ENCODE measurements at places on chromosomes 4 and X.

GRCh38 chr4:102849579-102850104, 19.1 kb upstream of the CISD2 start:
- no peak for DNase-seq

DNA sequence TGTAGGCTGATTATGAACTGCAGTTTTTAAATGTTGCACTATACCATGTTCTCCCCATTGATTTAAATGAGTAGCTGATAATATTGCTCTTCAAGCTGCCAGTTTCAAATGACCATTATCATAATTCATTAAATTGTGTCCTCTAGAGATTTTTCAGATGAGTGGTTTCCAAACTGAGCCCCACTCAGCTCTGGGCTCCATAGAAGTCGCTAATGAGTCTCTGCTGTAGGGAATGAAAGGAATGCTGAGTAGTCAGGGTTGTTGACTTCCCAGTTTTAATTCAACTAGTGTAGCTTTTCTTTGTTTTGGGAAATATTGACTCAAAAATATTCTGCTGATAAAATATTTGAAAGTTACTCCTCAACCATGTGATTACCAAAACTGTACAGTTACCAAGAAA, 1081.1 kb downstream of the ARAP2 start:
- DNase-seq, result no peak

- DNase-seq, result no peak
Measured at GRCh38 chrX:101347859-101348451, 587 bp downstream of the TIMM8A start.

GRCh38 chr4:8675906-8676305, 83.3 kb downstream of the CPZ start:
- DNase-seq, result no peak

DNA sequence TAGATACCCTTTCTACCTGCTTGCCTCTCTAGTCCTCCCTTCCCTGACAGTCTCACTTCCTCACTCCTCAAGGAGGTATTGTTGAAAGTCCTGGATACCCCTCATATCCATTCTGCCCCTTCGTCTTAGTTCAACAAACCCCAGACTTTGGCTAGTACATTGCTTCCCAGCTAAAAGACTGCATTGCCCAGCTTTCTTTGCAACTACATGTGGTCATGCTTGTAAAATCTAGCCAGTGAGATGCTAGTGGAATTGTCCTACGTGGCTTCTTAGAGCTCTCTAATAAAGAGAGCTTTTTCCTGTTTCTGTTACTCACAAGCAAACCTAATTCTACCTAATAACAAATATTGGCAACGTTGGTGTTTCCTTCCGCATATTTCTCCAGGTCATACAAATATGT, 237.9 kb upstream of the PSAPL1 start:
- DNase-seq, result no peak

GRCh38 chr4:183366206-183366835, 44.1 kb upstream of the CLDN24 start:
- no peak for DNase-seq

DNA sequence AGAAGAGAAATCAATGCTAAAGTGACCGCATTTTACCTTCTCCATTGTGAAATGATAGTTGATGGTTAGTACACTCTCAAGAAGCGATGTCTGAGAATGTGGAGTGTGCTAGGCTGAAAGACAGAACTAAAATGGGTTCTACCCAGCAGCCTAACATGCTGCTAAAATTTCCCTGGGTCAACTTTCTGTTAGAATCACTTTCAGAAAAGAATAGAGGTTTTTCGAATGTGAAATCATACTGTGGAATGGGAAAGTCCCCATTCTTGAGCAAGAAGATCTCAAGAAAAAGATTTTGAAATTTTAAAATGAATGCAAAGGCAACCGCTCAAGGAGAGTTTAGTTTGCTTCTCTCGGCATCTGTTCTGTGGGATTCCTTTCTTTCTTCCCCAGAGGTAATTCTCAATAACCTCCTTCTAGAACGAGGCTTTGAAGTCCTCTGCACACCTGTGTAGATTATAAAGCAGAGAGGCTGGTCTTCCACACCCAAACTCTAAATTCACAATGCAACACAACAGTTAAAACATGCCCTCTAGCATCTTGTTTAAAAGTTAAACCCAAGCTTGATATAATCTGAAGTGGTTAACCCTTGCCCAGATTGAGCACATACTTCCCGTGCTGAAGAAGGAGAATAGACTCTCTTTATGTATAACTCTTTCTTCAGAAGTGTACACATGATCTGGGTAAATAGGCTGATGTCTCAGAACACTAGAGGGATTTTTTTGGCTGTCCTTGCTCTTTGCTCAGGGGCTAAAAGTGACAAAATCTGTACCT, 208.7 kb upstream of the KLF3 start:
- no peak for DNase-seq

DNA sequence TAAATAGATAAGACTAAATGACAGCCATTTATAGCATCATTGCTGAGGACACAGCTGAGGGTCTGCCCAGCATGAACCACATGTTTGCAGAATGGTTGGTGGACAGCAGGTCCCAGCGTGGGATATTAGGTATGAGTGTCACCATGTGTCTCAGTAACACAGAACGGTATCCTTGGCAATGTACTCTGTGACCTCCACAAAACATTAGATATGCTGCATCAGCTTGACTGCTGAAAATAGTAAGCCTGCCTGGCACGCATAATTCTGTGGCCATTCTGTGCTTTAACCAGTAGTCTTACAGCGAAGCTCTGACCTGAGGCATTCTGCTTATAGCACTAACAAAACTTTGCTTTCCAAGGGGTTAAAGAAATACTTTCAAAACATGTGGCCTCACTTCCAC, 32.0 kb downstream of the LIMCH1 start:
- DNase-seq, result no peak

DNA sequence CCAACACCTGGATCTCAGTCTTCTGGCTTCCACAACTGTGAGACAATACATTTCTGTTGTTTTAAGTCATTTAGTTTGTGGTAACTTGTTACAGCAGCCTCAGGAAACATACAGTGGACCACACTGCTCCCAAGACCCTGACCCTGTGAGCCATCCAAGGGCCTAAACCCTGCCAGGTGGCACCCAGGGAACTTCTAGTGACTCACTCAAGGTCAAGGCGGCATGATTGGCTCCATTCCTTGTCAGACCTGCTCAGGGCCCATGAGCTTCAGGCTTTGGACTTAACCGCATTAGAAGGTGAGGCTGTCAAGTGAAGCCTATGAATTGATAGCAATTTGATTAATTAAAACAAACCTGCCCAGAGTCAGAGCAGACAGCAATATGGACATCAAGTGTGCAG, 165.7 kb upstream of the MAMLD1 start:
- DNase-seq, result no peak

GRCh38 chrX:54093571-54093970, 49.3 kb upstream of the PHF8 start:
- DNase-seq, result no peak

DNA sequence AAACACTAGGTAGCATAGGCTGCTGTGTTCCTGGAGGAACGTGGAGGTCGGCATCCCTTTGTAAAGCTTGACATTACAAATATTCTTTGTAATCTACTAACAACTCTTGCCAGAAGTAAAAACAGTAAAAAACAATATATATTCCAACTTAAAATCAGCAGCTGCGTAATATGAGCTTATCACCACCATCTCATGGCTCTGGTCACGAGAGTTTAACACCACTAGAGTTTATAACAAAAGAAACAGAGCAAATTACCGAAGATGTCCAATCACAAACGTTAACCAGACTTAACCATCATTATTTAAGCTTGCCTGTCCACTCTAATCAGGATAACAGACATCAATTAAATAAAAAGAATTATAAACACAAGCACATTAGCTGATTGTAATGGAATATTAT, 236.7 kb downstream of the PCDH7 start:
- DNase-seq, result no peak

DNA sequence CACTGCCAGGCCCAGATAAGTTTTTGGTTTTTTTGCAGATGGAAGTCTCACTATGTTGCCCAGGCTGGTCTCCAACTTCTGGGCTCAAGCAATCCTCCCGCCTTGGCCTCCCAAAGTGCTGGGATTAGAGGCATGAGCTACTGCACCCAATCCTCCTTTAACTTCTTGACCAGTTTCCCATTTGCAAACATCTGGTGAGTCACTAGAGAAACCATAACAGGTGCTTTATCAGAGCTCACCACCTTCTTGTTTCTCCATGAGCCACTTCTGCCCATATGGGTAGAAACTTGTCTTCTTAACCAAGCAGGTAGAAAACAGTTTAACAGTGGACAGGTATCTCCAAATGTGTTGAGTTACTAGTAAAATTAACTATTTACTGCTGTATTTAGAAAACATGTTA, 128.4 kb upstream of the AP1S2 start:
- no peak for DNase-seq

DNA sequence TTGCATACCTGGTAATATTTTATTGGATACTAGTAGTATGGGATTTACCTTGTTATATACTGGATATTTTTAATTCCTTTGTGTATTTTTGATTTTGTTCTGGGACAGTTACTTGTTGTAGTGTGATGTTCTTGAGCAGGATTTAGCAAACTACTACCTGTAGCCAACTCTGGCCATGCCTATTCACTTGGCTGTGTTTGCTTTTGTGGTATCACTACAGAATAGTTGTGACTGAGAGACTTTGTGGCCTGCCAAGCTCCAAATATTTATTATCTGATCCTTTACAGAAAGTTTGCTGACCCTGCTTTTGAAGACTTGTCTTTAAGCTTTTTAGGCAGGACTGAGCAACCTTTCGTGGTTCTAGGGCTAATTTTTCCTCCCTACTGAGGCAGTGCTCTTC, 17.8 kb downstream of the ZCCHC4 start:
- DNase-seq, result no peak

DNA sequence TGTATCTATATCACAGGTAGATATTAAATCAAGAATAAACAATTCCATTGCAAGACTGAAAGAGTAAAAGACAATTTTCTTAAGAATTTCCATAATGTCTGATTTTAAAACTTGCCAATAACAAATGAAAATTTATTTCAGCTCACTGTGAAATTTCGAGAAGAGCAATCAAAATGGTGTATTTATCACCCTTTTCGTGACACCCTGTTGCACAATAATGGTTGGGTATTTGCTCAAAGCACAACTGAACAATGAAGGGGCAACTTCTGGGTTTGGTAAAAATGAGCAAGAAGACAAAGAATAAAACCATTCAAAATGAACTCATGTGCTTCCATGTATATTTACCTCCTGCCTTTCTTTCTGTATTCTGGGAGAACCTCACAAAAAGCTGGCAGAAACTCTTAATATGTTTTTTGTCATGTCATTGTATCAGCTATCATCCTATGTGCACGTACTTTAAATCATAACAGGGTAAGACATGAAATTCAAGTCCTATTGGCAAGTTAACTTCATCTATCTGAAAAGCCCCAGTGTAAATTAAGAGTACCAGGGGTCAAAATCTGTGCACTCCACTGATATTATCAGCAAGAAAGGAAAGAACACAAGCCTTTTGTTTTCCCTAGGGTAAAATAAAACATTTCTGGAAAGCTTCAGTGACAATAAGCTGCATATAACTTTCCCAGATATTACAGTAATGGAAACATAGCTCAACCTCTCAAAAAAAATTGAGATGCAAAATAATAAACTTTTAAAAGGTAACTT, 126.9 kb upstream of the CBR4 start:
- DNase-seq, result no peak

- no peak for DNase-seq
Measured at GRCh38 chr4:187357821-187358220, 634.2 kb upstream of the FAT1 start.

DNA sequence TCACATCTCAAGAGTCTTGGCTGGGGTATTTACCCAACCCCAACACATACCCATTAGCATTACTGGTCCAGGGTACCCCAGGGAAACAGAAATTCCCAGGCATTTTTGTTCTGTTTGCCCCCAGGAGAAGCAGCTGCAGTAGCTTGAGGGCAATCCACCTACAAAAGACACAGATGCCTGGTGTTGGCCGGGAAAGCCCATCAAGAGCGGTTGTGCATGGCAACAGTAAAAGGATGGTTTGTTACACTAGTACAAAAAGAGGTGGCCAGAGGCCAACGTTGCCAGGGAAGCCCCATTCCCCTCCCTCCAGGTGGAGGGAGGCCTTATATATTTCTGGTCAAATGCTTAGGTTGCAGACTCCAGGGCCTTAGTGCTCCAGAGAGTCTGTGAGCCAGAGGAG, 637.8 kb downstream of the BCOR start:
- no peak for DNase-seq

DNA sequence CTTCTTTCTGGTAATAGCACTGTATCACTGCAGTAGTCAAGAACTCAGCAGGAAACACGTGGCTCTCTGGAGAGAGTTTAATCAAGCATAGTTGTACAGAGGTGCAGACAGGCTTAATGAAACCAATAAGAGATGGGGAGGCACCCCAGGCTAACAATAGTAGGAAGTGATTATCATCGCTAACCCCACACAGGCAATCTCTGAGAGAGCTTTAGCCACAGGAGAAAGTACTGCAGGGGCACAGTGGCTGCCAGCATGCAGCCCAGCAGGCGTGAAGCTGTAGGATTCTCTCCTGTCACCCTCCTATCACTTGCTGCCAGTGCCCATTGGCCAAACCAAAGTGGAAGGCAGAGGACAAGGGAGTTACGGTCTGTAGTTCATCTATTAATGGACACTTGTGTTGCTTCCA, 450.0 kb upstream of the RASGEF1B start:
- DNase-seq, result no peak

- no peak for DNase-seq
Measured at GRCh38 chrX:38151441-38151840, 69.2 kb downstream of the SRPX start.

GRCh38 chr4:163558539-163559044, 64.1 kb downstream of the TMA16 start:
- DNase-seq, result no peak

GRCh38 chr4:87975466-87975865, at the start of gene SPP1:
Gene SPP1 (plus strand): TSS chr4:87975714. CDS start chr4:87976896, 1,182 bp downstream.
- no peak for DNase-seq

- no peak for DNase-seq
Measured at GRCh38 chr4:150682126-150682525, 100.2 kb downstream of the MAB21L2 start.

GRCh38 chrX:12610079-12610478, 181.1 kb upstream of the PRPS2 start:
- DNase-seq, result no peak

DNA sequence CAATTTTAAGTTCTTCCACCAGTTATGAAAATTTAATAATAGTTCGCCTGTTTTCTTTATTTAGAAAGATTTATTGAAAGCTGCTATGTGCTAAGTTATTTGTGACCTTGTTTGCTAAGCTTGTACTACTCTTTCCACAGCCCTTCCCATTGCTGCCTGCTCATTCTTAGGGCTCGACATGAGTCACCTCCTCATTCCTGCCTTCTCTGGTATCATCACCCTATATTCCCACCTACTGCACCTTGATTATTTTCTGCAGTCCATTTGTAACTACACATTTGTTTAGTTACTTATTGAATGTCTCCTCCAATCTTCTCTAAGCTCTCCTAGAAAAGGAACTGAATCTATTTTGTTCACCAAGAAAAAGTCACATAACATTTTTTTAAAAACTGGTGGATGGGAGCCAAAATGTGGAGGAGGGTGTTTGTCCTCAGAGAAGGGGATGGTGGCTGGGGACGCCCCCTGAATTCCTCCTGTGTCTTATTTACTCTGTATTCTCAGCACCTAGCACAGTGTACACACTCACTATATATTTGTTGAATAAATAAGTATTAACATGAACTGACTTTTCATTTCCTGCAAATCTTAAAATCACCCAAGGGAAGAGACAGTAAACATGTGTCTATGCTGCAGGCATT, 3.7 kb upstream of the RAB9A start:
- DNase-seq, result no peak

- DNase-seq, result no peak
Measured at GRCh38 chrX:116657071-116657470, 194.3 kb upstream of the CT83 start.

Measured in activated naive CD8-positive, alpha-beta T cell treated with anti-CD3 and anti-CD28 coated beads, Interleukin-2, amount 10 ng/mL, durations not matched to agents 7 days and 5 days (primary cell).